ENCODE measurements at places on chromosomes 2 and 18.

- no peak for DNase-seq
Measured at GRCh38 chr2:130756053-130756873, 923 bp downstream of the AMER3 start.

DNA sequence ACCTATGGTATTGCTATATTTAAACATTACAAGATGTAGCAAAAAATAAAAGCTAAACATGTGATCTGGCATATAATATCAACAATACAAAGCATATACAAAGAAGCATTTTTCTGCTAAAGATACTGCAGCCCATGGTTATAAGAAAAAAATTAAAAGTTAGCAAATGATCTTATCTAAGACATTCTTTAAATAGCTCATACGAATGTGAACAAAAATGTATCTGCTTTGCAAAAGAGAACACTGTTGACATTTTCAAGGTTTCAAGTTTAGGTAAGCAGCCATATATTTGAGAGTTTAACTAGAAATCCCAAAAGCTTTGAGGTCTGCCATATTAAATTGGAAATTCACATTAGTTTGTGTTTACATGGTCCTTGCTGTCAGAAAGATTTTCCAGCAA, 301.0 kb upstream of the SLC39A10 start:
- no peak for DNase-seq

- no peak for DNase-seq
Measured at GRCh38 chr2:98901702-98902101, 34.3 kb downstream of the CRACDL start.

DNA sequence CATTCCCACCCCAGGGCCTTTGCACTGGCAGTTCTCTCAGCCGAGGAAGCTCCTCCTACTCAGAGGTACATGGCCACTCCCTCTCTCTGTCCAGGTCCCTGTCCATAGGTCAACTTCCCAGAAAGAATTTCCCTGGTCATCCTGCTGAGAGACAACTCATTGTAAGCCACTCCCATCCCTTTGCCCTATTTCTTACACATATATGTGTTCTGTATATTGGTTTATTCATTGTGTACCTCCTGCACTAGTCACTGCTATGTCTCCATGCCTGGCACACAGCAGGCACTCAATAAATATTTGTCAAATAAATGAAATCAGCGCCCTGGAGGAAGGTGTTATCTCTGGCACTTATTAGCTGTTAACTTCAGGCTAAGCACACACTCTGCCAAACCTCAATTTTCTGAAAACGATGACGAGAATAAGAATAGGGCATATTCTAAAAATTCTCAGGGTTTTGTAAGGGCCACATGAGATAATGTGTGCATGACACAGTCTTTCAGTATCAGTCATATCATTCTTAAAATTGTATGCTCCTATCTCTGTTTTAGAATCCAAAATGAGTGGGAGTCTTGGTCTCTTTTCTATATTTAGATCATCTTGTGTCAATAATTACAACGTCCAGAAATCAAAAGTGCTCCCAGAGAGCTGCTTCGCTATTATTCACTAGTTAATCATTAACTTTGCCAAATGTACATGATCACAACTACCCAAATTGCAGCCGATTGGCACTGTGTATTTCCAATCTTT, 198.0 kb downstream of the ALK start:
- DNase-seq, result no peak

DNA sequence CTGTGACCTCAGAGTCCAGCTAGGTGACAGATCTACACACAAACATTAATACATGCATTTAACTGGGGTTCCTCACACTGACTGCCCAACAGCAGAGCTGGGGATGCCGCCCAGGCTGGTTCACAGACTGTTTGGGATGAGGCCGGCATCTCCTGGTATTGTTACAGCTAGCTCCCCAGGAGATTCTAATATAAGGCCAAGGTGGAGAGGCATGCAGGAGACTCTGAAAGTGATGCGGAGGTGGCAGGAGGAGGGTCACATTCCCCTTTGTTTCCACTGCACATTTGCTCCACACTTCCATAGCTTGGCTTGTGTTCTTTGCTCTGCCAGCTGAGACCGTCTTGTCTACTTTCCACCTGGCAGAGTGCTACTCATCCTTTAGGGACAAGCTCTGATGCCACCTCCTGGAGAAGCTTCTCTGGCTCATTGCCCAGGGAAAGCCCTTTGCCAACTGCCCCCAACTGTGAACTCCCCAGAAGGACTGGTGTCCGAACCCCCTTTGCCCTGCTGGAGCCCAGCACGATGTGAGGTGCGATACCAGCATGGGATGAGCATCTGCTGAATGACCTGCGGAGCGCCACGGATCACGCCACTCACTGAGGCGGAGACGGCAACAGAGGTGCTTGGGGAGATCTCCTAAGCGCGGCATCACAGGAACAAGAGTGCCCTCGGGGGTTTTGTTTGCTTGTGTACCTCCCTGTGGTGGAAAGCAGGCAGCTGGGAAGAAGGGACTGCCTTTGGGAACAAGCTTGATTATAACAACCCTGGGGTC, 88.8 kb downstream of the UXS1 start:
- DNase-seq, result no peak

DNA sequence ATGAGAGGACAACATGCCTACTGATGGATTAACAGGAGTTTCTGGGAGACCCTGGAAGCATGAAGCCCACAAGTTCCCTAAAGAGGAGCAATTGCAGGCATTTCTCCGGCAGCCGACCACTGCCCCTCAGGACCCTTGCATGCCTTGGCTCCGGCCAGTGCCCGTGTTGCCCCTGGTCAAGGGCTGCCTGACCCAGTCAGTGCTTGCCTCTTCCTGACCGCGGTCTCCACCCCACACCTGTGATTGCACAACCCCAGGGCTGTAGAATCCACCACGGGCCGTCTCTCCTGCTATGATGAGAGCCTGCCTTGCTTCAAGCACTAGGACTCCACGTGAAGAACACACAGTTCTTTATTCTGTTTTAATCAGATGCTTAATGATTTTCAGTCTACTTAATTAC, 127.5 kb downstream of the GLI2 start:
- DNase-seq, result no peak

DNA sequence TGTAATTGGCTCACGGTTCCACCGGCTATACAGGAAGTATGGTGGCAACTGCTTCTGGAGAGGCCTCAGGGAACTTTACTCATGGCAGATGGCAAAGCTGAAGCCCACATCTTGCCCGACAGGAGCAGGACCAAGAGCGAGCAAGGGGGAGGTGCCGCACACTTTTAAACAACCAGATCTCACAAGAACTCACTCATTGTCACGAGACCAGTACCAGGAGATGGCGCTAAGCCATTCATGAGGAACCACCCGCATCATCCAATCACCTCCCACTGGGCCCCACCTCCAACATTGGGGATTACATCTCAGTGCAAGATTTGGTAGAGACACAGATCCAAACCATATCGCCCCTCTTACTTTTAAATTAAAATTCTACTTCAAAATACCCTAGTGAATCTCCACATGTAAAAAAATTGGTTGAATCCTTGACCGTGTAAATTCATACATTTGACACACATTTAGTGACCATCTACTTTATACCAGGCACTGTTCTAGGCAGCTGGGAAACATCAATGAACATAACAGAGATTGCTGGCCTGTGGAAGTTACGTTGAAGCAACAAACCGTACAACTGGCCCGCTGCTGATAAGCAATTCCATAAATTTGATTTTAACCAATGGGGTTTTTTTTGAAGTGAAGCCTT, 87.6 kb downstream of the ALPK2 start:
- DNase-seq, result peak; percentile 63

- DNase-seq, result peak; percentile 21
Measured at GRCh38 chr18:57859314-57859713, 56.2 kb upstream of the ATP8B1 start.

DNA sequence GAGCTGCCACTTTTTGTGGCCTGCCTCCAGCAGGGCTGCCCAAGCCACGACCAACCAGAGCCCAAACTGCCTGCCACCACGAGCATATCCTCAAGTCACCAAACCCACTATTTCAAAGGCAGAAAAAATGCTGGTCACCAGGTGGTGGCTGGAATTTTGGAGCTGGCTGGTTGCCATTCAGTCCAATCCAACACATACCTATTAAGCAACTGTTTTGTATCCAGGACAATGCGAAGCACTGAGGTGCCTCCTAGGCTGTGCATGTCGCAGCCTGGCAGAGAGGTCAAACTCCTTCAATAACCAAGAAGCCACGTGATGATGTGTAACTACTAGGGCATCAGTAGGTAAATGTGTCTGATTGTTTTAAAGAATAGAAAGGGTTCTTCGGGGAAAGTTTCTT, 108.3 kb upstream of the PPP1CB start:
- DNase-seq, result peak; percentile 43

- no peak for DNase-seq
Measured at GRCh38 chr2:148726228-148726627, 81.7 kb downstream of the EPC2 start.

GRCh38 chr2:232174662-232175061, 203.9 kb upstream of the ALPP start:
- DNase-seq, result no peak

DNA sequence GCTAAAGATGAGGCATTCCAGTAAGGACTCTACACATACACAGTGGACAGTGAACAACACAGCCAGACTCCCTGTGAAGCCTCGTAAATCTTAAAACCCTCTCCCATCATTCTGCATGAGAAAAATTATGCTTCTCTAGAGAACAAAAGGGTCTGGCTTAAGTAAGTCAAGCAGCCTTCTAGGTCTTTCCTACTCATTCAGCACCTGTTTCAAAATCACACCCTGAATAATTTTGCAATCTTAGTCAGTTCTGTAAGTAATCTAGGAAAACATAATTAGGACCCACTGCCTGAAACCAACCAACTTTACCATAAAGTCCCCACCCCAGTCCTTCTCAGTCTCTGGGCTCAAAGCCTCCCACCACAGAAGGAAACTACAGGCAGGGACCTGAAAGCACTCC, 19.7 kb downstream of the IAH1 start:
- no peak for DNase-seq

DNA sequence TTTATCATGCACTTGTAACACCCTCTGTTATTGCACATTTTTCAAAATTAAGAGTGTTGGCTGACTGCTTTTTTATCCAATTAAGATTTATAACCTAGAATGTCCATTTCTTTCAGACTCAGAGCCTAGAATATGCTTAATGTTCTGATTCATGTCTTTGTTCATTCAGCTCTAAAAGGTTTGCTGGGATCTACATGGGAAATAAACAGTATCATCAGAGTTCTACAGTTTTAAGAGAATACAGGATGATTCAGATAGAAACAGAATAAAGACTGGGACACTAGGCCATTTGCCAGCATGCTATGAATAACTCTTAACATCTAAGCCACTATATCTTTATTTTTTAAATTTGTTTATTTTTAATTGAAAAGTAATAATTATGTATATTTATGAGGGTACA, 713.7 kb upstream of the CHAC2 start:
- DNase-seq, result no peak

Measured in HT1080 (cell line).